ENCODE measurements at places on chromosomes 1 and 21.

- DNase-seq = no peak
These were observed 744.5 kb upstream of the TMPRSS15 start for GRCh38 chr21:19148056-19148455.

- no peak for DNase-seq
These were observed 6.7 kb upstream of the ELOA start for GRCh38 chr1:23736437-23737134.

- peak; percentile 61 for DNase-seq
These were observed 8.6 kb upstream of the ACTRT2 start for GRCh38 chr1:3012456-3013291.

DNA sequence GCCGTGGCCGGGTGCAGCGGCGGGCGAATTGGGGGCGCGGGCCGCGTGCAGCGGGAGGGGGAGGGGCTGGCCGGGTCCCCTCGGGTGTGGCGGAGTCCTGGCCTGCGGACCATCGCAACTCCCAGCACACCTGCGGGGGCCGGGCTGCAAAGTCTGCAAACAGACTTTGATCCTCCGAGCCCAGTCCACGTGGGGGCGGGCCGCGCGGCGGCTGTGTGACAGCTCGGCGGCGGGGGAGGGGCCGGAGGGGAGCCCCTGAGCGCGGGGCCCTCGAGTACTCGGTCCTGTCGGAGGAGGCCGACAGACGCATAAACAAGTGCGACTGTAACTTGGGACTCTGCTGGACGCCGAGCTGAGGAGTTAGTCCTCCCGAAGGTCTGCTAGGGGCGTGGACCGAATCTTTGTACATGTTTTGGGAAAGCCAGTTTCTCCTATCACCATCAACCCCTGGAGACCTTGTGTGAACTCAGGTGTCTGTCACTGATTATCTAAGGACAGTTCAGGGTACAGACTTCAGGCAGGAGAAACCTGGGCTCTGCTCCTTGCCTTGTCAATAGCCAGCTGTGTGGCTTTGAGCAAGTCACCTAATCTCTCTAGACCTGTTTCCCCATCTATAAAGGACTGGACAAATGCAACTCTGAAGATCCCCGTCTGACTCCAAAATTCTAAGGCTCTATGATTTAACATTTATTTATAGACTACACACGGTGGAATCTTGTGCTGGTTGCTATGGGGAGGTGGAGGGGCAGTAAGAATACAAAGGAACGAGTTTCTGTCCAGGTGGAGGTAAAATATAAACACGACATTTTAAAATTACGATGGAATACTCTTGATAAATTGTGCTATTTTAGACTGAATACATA lies 710 bp upstream of the SLC30A1 start:
- DNase-seq = no peak

GRCh38 chr1:247857069-247857984 lies at the start of gene TRIM58:
TSS of gene TRIM58 (plus strand) at chr1:247857187. CDS start at chr1:247857247, 60 bp downstream.
- peak; percentile 78 for DNase-seq

DNA sequence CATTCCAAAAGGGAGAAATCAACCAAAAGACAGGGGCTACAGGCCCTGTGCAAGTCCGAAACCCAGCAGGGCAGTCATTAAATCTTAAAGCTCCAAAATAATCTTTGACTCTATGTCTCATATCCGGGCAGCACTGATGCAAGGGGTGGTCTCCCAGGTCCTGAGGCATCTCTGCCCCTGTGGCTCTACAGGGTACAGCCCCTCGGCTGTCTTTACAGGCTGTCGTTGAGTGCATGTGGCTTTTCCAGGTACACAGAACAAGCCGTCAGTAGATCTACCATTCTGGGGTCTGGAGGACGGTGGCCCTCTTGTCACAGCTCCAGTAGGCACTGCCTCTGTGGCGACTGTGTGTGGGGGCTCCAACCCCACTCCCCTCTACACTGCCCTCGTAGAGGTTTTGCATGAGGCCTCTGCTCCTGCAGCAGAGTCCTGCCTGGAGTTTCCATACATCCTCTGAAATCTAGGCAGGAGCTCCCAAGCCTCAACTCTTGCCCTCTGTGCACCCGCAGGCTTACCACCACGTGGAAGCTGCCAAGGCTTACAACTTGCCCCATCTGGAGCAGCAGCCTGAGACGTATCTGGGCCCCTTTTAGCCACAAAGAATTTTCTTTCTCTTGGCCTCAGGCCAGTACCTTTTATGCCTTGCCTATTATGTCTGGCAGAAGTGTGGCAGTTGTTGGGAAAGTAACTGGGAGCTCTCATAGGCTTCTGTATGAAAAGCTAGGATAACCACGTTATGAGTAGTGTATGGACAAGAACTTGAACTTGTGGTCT lies 52.5 kb downstream of the POU2F1 start:
- DNase-seq = no peak
